Eye (tissue), 1 donor: ENCODE measurements at places on chromosomes 3 and 15.
A peak's percentile ranks its signal among the peaks of the same experiment; 100 is the strongest.

GRCh38 chr3:120648290-120648689 is 33.7 kb downstream of the HGD start:
- no peak for DNase-seq

- peak; percentile 61 for DNase-seq
Measured at GRCh38 chr3:147089286-147089685, 317.1 kb downstream of the ZIC4 start.

- DNase-seq = no peak
Measured at GRCh38 chr3:181497358-181497757, 214.4 kb upstream of the SOX2 start.

- DNase-seq = no peak
Measured at GRCh38 chr3:73010158-73010557, 13.5 kb downstream of the PPP4R2 start.

DNA sequence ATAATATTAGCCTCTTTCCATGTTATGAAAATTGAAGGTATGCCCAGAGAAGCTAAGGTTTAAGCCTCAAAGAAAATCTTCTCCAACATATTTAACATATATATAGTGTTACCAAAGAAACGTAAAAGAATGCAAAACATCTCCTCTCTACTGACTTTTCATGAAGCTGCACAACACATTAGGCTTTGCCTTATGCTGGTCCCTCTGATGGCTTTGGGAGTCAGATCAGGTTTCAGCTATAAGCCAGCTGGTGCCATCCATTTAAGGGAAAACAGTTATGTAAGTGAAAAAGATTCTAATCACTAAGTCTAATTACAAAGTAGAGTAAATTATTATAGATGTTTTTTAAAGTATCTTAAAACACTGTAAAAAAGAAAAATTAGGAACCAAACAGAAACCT is 410.5 kb downstream of the LSAMP start:
- DNase-seq = peak; percentile 52

- DNase-seq = no peak
Measured at GRCh38 chr3:149417174-149417573, 39.7 kb upstream of the TM4SF1 start.

- DNase-seq = no peak
Measured at GRCh38 chr3:58180099-58180880, 30.5 kb downstream of the DNASE1L3 start.

DNA sequence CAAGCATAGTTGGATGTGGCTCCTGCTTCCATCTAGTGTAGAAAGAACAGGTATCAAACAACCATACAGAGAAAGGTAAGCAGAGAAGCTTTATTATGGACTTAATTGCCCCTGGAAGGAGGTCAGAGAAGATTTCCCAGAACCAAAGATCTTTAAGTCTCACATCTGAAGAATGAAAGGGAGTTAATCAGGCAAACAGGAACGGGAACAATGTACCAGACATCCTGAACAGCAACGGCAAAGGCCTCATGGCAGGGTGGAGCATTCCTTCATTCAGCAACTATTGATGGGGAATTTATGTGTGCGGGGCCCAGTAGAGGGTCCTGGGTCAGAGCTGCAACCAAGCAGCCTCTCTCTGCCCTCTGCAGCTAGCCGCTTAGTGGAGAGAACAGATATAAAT is 61.5 kb downstream of the LMCD1 start:
- no peak for DNase-seq

DNA sequence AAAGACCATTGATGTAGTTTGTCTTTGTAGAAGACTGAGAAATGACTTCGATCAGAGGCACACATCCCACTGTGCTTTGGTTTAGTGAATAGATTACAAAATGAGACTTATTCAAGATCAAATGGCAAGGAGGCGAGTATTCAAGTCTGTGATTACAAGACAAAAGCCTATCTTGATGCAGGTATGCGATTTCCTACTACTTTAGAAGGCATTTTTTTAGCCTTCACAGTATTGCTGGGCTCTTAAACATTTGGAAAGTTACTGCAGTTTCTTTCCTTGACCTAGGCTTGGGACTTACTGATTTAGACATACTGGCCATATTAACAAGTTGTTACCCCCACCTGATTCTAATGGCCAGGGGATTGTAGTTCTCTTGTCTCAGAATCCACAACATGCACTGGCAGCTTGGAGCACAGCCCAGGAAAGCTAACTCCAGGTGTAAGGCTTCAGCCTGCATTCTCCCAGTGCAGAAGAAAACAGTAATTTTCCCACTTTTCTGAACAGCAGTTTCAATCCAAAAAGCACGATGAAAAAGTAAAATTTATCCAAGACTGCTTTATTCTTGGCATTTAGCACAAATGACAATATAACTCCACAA is 311.6 kb downstream of the EPHA6 start:
- DNase-seq = no peak

DNA sequence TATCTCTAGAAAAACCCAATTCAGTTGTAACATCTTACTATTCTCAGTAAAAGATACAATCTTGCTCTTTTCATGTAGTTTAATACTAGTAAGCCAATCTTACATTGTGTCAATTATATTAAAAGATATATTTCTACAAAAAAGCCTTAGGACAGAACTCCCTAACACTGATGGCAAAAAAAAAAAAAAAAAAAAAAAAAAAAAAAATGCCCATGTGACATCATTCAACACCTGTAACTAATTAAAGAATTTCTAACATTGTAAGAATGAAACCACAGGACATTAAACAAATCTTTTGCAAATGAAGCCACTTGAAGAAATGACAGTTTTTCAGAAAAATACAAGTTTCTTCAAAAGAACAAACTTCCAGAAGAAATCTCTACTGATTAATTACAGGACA is 119.8 kb downstream of the SUCLG2 start:
- DNase-seq = no peak

GRCh38 chr3:183022936-183023516 is 42.7 kb upstream of the DCUN1D1 start:
- DNase-seq = no peak

DNA sequence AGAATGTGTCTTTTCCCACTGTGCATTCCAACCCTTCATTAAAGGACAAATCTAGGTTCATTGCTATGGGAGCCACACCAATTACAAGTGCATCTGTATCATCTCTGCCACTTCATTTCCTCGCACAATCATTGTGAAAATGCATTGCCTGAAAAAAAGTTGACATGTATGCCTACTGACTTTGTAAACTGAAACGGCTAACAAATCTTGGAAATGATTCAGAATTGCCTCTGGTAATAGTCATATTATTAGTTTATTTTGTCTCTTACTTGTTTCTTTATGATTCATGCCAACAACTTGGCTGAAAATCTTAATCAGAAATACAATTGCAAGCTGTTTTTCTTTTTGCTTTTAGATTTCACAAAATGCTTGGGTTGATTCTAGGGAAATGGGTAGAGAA is 497.1 kb downstream of the ZIC1 start:
- peak; percentile 29 for DNase-seq

- DNase-seq = peak; percentile 87
Measured at GRCh38 chr15:62344806-62345539, 179.9 kb upstream of the C2CD4B start.

DNA sequence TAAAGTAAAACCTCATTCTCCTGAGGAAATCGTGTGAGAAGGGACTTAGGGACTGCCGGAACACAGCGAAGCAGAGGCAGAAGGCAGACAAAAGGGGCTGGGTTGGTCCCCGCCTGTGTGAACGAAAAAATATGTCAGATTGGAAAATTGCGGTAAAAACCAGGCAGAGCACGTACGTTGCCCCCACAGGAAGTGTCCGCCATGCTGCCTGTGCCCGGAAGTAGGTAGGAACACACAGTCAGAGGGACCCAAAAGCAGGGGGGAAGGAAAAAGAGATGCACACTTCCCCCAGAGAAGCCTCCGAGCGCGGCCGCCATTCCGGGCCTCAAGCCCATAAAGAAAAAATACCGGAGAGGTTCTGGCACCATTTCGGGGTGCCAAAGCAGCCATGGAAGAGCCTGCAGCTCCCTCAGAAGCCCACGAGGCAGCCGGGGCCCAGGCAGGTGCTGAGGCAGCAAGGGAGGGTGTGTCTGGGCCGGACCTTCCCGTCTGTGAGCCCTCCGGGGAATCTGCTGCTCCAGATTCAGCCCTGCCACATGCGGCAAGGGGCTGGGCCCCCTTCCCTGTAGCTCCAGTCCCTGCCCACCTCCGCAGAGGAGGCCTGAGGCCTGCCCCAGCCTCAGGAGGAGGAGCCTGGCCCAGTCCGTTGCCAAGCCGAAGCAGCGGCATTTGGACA is at the start of gene MKRN3:
MKRN3 (plus strand) TSS at position 280 of the 676 bp plus-strand sequence; CDS start at position 389, 109 bp downstream.
- DNase-seq = peak; percentile 92

DNA sequence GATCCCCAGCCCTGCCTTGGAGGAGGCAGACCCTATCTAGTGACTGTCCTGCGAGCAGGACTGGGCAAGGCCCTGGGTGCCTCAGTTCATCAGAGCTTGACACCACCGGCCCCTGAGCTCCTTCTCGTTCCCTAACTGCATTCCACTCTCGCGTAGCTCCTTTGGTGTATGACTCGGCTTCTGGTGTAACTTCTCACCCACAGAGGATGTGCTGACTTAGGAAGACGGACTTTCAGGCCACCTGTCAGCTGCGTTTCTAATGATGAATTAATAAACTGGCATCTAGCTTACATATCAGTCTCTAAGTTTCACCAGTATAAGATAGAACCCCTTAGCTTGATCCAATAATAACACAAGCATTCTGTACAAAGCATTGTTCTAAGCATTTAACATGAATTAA is 17.5 kb downstream of the ABCF3 start:
- DNase-seq = no peak

DNA sequence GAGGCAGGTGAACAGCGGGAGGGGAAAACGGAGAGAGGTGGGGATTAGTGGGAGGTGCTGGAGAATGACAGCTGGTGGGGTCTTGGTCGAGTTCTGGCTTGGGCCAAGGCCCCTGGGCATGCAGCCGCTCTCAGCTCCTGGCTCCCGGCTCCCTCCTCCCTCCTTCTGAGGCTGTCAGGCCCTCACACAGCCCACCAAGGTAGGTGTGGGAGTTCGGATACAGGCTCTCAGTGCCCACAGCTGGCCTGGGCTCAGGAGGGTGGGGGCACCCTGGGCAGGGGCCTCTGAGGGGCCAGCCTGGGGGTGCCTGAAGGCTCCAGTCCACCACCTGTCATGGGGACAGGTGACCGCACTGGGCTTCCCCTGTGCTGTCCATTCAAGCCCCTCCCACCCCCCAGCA is 39.9 kb downstream of the PLXNA1 start:
- DNase-seq = no peak

DNA sequence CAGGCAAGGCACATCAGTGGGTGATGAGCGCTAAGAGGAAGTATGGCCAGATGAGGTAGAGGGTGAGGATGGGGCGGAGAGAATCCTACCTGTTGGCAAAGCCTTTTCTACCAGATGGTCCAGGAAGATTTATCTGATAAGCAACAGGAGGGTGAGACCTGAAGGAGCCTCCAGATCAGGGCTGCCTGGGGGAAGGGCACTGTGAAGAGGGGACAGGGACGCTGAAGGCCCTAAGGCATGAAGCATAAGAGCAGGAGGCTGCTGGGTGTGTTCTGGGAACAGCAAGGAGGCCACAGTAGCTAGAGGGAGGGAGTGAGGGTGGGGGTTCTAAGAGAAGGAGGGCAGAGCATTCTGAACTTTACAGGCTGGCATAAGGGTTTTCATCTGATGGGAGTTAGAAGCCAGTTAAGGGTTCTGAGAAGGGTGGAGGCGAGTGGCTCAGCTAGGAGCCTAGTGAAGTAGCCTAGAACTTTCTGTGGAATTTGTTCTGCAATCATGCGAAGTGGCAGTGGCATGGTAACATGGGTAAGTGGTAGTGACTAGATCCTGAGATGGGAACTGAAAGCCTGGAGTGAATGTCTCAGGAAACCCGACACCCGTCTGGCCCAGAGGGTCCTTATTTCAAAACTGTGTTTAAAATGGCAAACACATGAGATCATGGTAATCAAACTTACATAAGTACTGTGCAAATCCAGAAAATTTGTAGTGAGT is 29.9 kb downstream of the CGNL1 start:
- no peak for DNase-seq

- DNase-seq = peak; percentile 50
Measured at GRCh38 chr3:29430558-29430971, 149.7 kb downstream of the RBMS3 start.

DNA sequence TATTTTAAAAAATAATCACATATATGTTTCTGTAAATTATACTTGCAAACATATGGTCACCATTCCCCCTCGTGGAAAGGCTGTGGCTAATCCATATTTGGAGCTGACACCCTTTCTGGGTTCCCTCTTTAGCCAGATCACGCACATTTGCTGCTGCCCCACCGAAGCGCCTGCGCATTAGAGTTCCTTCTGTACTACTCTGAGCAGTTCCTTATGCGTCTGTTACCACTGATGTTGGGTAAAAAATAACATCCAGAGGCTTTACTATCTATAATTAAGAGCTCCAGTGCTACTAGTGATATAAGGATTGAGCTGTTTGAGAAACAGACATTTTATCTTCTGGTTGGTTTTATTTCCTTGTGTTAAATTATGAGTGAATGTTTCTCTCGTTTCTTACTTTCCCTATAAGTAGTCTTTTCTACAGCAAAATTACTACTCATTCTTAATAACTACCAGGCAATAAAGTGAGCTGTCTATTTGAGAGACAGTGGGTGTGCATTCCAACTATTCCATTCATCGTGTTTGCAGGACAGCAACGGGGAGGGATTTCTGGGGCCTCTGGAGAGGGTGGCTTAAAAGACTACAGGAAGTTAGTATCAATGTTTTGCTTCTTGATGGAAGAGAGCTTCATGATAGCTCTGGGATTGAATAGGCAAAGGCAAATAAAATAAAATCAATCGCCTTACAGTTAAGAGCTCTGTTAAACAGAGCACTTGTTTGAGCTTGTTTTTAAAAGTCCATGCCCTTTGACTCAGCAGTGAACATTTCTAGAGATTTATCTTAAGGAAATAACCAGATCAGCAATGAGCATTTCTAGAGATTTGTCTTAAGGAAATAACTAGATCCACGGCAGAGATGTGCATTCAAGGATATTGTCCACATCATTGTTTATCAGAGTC is 245.2 kb downstream of the CD47 start:
- DNase-seq = no peak

DNA sequence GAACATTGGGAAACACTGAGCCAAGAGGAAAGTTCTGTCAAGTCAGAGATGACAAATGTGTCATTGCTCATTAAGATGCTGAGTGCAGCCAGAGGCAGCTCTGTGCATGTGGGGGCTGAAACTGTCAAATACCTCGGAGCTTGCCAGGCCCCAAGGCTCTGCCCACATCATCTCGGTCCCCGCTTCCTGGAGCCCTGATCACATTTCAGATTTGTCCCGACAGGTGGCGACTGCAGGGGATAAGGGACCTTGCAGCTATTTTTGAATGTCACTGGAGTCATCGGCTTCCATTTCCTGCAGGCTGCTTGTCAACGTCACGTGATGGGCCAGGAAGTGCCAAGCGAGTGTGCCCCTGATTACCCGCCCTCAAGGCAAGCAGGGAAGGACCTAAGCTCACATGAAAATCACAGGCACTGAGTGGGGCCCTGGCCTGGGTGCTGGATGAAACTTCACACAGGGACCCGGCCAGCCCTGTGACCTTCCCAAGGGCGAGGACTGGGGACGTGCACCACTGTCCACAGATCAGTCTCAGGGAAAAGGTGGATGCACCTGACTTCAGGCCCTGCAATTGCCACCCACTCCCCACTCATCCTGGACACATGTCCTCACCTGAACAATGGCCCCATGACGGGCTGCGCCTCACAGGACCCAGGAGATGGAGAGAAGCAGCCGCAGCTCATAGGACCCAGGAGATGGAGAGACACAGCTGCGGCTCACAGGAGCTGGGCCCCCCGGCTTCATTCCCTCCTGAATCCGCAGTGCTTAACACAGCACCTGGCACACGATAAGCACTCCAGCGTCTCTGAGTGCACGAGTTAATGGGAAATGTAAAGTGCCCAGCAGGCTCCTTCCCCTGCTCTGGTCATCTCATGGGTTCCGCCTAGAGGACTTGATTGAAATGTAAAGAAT is 73.4 kb downstream of the NUP210 start:
- no peak for DNase-seq
